PC-9 (cell line): ENCODE measurements at places on chromosomes 2 and 18.

DNA sequence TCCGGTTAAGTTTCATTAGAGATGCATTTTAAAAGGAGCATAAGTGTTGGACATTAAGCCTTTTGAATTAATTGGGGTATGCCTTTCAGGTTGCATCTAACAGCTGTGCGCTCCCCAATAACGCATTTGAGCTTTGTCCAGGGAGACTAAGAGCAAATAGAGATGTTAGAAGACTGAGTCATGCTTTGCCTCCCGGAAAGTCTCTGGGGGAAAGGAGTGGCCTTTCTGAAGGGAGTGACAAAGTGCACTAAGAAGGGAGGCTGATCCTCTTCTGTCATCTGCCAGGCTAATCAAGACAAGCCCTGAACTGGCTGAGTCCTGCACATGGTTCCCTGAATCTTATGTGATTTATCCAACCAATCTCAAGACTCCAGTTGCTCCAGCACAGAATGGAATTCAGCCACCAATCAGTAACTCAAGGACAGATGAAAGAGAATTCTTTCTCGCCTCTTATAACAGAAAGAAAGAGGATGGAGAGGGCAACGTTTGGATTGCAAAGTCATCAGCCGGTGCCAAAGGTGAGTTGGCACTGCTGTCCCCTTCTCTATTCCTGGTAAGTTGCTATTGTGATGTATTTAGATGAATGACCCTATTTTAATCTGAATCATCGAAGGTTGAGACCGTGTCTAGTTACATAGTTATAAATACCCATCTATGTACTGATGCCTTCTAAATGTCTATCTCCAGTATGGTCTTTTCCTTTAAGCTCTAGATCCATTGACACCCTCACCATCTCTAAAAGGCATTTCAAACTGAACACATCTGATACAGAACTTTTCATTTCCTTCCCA, 12.1 kb downstream of the TTL start:
- no peaks in the 10 kb centered on the region for H3K27me3 ChIP-seq
- H3K27ac ChIP-seq: no peak overlapping the region
- no peak overlapping the region for H3K4me3 ChIP-seq
- peak; percentile 35 for DNase-seq
- no peaks in the 10 kb centered on the region; the same call in 1 of the 2 replicates for H3K36me3 ChIP-seq

DNA sequence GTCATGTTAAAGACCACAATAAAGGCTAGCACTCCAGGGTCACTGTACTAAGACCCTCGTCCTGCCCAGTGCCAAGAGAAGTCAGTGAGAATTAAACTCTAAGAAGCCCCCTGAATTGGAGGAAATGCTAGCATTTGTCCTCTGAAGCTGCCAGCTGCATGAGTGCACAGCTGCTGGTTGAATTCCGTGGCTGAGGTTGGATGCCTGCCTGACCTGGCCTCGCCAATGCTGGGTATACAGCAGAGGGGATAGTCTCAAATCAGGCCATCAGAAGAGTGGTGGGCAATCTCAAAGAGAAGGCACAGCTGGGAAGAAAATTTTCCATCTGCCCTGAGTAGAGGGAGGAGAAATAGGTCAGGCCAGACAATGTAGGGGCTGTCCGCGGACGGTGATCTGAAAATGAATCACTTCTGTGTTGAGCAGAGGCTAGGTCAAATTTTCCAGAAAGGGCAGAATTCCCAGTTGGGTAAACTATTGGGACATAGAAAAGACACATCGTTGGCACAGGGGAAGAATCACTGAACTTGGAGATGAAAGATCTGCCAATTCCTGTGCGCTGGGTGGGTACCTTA, 110.5 kb upstream of the AGAP1 start:
- no peaks in the 10 kb centered on the region for H3K27me3 ChIP-seq
- peaks cover 4% of the 10 kb centered on the region for H3K4me1 ChIP-seq
- H3K27ac ChIP-seq: no peak overlapping the region

GRCh38 chr2:156999661-157000060, 257.8 kb upstream of the GALNT5 start:
- no peaks in the 10 kb centered on the region for H3K36me3 ChIP-seq
- H3K4me1 ChIP-seq: no peaks in the 10 kb centered on the region
- no peaks in the 10 kb centered on the region for H3K27me3 ChIP-seq
- H3K4me3 ChIP-seq: no peak overlapping the region
- no peak for DNase-seq

DNA sequence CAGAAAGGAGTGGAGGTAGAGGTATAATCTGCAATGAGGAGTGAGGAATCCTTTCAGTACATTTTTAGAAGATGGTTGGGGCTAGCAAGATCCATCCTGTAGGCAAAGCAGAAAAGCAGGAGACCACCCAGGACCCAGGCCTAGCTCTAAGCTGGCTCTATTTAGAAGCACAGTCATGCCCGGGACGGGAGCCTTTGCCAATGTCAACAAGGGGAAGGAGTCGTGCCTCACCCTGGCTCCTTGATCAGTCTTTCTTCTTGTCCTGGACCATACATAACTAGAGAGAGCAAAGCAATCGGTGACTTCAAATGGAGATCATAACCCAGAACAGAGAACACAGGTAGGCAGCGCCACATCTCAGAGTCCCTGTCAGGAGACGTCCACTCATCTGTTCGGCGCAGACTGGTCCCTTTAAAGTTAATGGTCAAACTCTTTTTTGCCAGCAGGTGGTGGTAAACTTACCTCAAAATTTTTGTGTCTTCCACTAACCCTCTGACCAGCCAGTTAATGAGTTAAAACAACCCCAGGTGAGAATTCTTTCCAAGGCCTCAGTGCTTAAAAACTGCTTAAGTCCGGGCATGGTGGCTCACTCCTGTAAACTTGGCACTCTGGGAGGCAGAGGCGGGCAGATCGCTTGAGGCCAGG, 8.0 kb downstream of the MC5R start:
- no peaks in the 10 kb centered on the region for H3K4me1 ChIP-seq
- no peaks in the 10 kb centered on the region for H3K36me3 ChIP-seq
- no peak for DNase-seq
- peaks cover 59% of the 10 kb centered on the region for H3K27me3 ChIP-seq
- H3K4me3 ChIP-seq: no peak overlapping the region

GRCh38 chr2:215921895-215922294, 91.5 kb downstream of the MREG start:
- H3K4me3 ChIP-seq: no peak overlapping the region
- no peaks in the 10 kb centered on the region for H3K36me3 ChIP-seq
- H3K27ac ChIP-seq: no peak overlapping the region
- H3K27me3 ChIP-seq: no peaks in the 10 kb centered on the region
- H3K4me1 ChIP-seq: peaks cover 16% of the 10 kb centered on the region

GRCh38 chr2:107595749-107596148, 230.9 kb upstream of the RGPD4 start:
- no peaks in the 10 kb centered on the region for H3K4me1 ChIP-seq
- peaks cover 35% of the 10 kb centered on the region for H3K27me3 ChIP-seq
- no peak overlapping the region for H3K4me3 ChIP-seq
- no peak overlapping the region for H3K27ac ChIP-seq

- peak; percentile 67 for DNase-seq
- peaks cover 7% of the 10 kb centered on the region for H3K4me1 ChIP-seq
- no peak within 1 kb of the TSS for H3K27ac ChIP-seq
These were observed at the start of gene TCF7L1 for GRCh38 chr2:85132834-85133637. Gene TCF7L1 (plus strand): TSS chr2:85133392. CDS start chr2:85133685, 293 bp downstream.

DNA sequence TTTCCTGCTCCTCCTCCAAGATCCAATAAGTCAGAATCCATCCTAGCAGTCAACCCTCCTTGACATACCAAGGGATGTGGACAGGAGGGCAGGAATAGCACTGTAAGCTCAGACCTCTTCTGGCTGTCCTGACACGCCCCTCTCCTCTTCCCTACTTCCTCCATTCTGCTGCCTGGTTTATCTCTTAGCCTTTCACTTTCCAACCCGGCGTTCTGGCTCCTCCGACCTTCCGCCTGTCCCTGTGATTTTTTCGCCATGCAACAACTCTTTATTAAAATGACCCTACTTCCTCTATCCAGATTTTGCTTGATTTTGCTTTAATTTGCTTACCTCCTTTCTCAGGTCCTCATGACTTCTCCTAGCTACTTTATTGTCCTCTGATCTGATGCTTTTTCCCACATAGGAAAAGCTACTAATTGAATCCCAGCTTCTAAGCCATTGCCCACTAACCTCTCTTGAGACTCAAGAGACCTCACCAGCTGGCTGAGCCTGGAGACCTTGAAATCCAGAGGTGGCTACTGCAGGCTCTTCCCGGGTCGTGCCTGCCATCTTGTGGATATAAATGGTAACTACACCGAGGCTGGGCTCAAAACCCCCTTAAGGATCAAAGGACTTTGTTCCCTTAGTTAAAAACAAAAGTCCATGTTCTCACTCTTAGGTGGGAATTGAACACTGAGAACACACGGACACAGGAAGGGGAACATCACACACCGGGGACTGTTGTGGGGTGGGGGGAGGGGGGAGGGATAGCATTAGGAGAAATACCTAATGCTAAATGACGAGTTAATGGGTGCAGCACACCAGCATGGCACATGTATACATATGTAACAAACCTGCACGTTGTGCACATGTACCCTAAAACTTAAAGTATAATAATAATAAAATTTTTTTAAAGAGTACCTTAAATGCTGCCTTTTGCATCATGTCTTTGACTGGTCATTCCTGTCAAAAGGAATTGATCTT, 139.4 kb downstream of the AKAIN1 start:
- no peaks in the 10 kb centered on the region for H3K4me1 ChIP-seq
- H3K27ac ChIP-seq: no peak overlapping the region
- peaks cover 22% of the 10 kb centered on the region for H3K27me3 ChIP-seq
- no peak overlapping the region for H3K4me3 ChIP-seq

DNA sequence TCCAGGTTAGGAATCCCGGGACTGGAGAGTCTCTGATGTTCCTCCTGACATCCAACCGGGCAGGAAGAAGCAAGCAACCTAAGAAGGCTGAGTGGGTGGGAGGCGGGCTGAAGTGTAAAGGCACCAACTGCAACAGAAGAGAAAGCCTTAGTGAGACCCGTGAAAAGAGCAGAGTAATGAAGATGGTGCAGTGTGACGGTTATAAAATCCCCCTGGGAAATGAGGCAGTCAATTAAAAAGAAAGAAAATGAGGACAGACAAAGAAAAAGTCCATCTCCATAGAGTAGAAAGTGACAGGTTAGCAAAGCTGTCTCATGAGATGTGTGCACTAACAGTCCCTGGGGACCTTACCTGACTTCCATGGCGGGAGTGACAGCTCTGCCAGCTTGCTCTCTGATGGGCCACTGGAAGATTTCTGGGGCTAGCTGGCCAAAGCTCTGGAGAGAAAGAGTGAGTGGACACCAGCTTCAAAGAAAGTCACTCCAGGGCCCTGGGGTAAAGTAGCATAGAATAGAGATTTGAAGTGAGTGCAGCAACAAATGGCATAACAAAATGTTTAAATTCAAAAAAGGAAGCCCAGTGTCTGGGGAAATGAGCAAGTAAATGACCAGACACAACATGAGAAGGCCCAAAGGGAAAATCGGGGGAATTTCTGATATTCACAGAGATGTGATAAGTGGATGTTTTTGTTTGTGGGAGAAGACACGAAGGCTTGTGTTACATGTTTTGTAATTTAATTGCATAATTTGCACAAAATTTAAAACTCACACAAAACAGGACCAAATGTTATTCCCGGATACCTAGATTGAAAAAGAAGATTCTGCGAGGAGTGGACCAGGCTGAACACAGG, 44.1 kb upstream of the IGFBP2 start:
- no peak overlapping the region for H3K27ac ChIP-seq
- DNase-seq: no peak
- H3K36me3 ChIP-seq: no peaks in the 10 kb centered on the region
- H3K4me1 ChIP-seq: peaks cover under 1% of the 10 kb centered on the region; the same call in 1 of the 2 replicates

DNA sequence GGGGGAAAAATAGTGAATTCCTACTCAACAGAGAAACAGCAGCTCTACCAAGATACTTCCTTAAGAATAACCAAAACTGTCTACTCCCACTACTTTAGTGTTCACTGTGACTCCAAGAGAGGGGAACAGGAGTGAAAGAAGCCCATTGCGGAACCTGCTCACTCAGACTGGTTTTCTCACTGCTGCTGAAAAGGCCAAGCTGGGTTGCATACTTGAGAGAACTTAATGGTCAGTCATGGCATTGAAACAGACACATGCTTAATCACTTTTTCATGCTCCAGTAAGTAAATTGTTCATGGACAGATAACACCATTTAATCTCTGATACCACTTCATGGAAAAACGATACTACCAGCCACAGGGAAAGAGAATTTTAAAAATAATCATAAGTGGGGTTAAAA, 35.7 kb upstream of the SLC8A1 start:
- H3K4me3 ChIP-seq: no peak overlapping the region
- H3K36me3 ChIP-seq: no peaks in the 10 kb centered on the region
- no peaks in the 10 kb centered on the region for H3K4me1 ChIP-seq
- no peak for DNase-seq
- H3K27me3 ChIP-seq: no peaks in the 10 kb centered on the region
- H3K27ac ChIP-seq: no peak overlapping the region
